ENCODE measurements at places on chromosomes 7 and 10.

DNA sequence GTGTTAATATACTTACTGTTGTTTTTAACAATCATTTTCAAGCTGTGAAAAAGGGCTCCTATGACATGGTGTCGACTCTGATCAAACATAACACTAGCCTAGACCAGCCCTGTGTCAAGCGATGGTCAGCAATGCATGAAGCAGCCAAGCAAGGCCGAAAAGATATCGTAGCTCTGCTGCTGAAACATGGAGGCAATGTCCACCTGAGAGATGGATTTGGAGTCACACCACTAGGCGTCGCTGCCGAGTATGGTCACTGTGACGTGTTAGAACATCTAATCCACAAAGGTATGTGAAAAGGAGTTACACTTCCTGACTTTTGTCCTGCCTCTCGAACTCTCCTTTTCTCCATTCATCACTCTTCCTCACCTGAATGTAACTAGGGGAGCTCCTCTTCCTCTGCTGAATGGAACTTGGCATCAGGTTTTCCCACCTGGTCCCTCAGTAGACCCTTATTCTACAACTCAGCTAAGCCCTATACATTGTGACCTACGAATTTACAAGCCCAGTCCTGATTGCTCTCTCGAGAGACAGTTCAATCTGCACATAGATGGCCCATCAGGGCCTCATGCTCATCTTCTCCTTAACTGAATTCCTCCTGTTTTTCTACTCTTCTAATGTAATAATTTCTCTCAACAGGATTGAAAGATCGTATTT is 23.0 kb downstream of the ASB15 start:
- peak; percentile 42 for DNase-seq

- DNase-seq, result no peak
Measured at GRCh38 chr10:66958466-66958865, 32.6 kb downstream of the LRRTM3 start.

DNA sequence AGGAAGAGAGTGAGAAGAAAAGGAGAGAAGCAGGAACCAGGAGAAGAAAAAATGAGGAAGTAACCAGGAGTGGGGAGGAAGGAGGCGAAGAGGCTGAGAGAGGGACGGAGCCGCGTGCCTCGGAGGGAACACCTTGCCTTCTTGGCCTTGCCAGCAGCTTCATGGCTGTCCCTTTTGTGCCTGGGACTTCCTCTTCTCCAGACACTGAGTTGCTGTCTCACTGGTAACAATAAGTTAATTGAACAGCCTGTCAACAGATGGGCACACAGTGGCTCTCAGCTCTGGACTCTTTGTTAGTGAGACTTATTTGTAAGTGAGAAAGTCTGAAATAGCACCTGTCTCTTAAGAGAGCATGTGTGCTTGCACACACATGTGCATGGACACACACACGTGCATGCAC is 83.2 kb downstream of the GATA3 start:
- DNase-seq, result no peak

GRCh38 chr10:80870282-80870681 is 332.6 kb downstream of the SH2D4B start:
- DNase-seq, result no peak

DNA sequence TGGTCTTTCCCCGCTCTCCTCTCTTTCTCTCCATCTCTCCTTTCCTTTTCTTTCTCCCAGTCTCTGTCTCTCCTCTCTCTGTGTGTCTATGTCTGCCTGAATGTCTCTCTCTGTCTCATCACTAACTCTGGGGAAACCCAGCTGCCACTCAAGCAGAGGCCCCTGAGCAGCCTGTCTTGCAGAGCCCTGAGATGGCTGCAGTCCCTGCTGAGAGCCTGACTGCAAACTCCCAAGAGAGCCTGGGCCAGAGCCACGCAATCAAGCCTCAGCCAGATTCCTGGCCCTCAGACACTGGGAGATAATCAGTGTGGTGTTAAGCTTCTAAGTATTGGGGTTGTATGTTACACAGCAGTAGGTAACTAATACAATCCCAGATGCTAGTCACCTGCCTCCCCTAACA is 91.5 kb downstream of the PAXIP1 start:
- no peak for DNase-seq

DNA sequence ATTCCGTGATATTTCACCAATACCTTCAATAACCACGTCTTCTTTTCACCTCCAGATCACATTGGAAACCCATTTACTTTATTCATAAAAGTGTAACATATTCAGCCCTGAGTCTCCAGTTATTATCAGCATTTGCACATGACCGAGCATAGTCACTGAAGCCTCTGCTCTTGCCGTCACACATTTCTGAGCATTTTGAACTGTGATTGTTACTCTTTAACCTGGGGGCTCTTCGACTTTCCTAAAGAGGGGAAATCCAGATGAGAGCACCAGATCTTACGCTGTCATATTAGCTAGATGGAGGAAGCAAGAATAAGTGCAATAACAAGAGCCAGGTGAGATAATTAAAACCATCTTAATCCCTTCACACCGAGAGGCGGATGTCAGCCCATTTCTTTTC is 260.0 kb upstream of the NRP1 start:
- no peak for DNase-seq

Measured in stimulated activated CD4-positive, alpha-beta T cell treated with anti-CD3 and anti-CD28 coated beads, Interleukin-15, amount 100 ng/mL, for 1 hour (primary cell).